ENCODE measurements at places on chromosomes 16 and 17.

DNA sequence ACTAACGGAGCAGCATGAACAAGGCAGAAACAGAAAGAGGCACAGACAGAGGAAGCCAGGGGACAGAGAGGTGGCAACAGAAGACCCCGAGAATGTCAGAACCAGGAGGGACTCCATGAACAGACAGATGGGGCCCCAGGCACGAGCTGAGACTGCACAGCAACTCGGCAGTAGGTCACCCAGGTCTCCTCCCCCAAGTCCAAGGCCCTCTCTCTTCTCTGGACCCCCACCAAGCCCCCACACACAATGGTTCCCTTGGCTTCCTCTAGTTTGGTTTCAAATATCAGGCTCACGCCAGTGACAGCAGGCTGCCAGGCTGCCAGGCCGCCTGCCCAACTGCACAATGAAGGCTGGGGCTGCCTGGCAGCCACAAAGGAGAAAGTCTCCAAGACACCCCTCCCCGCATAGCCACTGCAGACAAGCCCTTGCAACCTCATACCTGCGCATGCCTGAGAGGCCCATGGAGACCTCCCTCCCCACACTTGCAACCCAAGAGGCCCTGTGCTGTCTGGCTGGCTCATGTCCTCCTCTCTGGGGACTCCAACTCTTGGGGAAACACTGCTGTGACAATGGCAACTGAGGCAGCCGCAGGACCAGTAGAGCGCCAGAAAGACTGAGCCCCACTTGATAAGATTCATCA is 54.8 kb downstream of the PIMREG start:
- H3K27me3 ChIP-seq: no peaks in the 10 kb centered on the region
- H3K4me1 ChIP-seq: no peaks in the 10 kb centered on the region
- peak; percentile 15 for DNase-seq
- H3K27ac ChIP-seq: no peak overlapping the region
- H3K36me3 ChIP-seq: no peaks in the 10 kb centered on the region

GRCh38 chr17:17990282-17990681 is 17.6 kb downstream of the DRC3 start:
- H3K4me1 ChIP-seq: no peaks in the 10 kb centered on the region
- H3K4me3 ChIP-seq: no peak overlapping the region
- no peaks in the 10 kb centered on the region for H3K27me3 ChIP-seq
- H3K27ac ChIP-seq: peak overlapping the region; percentile 2
- no peak for DNase-seq

DNA sequence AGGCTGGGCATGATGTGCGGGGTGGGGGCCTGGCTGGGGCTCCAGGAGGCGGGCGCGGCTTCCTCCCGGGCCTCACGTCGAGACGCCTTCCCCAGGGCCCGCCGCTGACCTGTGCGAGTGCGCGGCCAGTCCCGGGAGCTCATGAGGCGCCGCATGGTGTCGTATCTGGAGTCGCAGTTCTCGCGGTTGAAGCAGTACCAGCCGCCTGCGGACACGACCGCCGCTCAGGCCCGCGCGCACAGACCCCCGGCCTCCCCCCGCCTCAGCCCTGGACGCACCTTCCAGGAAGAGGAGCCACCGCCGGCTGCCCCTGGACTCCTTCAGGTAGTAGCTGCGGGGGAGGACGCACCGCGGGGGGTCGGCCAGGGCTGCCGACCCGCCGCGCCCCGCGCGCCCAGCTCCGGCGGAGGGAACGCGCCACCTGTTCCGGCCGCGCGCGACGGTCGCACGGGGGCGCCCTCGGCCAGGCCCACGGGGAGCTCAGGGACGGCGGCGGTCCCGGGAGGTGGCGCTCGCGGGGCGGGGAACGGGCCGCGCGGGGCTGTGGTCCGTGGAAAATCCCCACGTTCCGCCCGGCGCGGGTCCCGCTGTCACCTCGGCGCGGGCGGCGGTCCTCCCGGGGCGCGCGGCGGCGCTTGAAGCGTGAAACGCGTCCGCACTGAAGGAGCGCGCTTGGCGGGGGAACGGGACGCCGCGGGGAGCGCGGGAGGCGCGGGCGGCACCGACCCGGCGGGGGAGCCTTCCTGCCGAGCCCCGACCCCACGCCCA is 1.4 kb downstream of the NOTUM start:
- no peak overlapping the region for H3K27ac ChIP-seq
- peaks cover 22% of the 10 kb centered on the region for H3K27me3 ChIP-seq
- H3K36me3 ChIP-seq: no peaks in the 10 kb centered on the region
- no peaks in the 10 kb centered on the region for H3K4me1 ChIP-seq
- peak overlapping the region; percentile 40 for H3K4me3 ChIP-seq

GRCh38 chr16:74698222-74698621 is 2.4 kb downstream of the MLKL start:
- H3K4me1 ChIP-seq: no peaks in the 10 kb centered on the region
- no peak overlapping the region for H3K4me3 ChIP-seq
- H3K36me3 ChIP-seq: no peaks in the 10 kb centered on the region
- no peaks in the 10 kb centered on the region for H3K27me3 ChIP-seq

GRCh38 chr16:20137194-20137593 is 63.5 kb upstream of the GPR139 start:
- H3K27me3 ChIP-seq: no peaks in the 10 kb centered on the region
- DNase-seq: no peak
- H3K27ac ChIP-seq: no peak overlapping the region
- H3K36me3 ChIP-seq: no peaks in the 10 kb centered on the region
- no peak overlapping the region for H3K4me3 ChIP-seq

DNA sequence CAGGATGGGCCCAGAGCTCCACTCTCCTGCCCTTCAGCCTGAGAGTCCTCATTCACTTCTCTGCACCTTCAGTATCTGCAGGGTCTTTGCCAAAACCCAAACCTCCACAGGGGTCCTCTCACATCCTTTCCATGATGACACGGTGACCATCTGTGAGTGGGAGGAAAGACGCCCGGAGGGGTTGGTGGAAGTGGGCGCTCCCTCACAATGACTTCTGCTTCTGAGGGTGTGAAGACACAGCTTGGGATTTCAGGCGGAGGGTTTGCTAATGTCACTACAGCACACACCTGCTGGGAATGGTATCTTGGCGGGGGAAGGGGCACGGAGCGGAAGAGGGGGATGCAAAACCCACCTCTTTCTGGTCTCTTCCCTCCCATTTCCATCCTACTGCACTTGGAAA is 115.1 kb upstream of the SDK2 start:
- DNase-seq: no peak
- no peaks in the 10 kb centered on the region for H3K27me3 ChIP-seq
- no peak overlapping the region for H3K27ac ChIP-seq
- H3K4me3 ChIP-seq: no peak overlapping the region
